ENCODE measurements at places on chromosomes 16 and 17.

- DNase-seq, result no peak
Observed at GRCh38 chr17:66115246-66115645, 76.7 kb downstream of the CEP112 start.

DNA sequence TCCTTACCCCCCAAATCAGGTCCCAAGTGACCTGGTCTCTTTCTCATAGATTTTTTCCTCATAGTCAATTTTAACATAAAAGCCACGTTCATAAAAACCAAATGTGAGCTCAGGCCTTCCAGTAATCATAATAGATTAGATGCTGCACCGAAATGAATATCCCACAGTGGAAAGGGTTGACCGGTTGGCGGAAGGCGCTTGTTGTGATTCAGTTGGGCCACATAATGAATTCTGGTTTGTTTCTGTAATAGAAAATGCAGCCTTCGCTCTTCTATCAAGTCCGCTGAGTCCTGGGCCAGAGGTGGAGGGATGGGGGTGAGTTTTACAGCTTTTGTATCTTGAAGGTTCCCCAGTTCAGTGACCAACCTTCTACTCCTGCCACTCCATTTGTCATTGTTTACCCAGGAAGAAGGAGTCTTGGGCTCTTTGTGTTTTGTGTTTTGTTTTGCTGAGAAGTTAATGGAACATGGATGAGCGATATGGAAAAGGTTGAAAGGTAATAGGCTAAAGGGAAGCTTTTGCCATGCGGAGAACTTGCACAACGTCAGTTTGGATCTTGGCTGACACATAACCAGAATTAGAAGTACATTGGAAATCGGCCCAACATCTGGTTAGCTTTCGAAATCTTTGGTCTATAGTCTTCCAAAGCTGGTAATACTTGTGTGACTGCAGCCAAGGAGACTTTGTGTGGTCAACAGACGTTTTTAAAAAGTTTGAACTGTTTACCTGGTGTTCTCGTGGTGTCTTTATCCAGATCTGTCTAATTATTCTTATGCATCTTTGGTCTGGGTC is 89.5 kb downstream of the CLEC16A start:
- no peak for DNase-seq

DNA sequence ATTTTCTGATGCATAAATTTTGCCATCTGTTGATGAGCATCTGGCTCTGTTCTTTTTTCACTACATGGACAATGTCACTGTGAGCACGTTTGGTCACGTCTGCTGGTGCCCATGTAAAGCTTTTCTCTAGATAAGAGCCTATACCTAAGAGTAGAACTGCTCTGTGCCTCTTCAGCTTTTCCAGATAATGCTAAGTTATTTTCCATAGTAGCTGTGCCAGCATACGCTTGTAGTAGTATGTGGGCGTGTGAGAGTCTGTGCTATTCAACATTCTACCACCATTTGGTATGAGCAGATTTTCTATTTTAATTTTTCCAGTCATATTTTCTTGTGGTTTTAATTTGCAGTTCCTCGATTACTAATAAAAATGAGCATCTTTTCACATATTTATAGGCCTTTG is 33.2 kb downstream of the VPS35L start:
- DNase-seq, result no peak

GRCh38 chr17:80104321-80104955 is 3.1 kb downstream of the GAA start:
- DNase-seq, result no peak

All from NCI-H1048 (cell line).